ENCODE measurements at places on chromosomes 2 and 18.
A peak's percentile ranks its signal among the peaks of the same experiment; 100 is the strongest.

DNA sequence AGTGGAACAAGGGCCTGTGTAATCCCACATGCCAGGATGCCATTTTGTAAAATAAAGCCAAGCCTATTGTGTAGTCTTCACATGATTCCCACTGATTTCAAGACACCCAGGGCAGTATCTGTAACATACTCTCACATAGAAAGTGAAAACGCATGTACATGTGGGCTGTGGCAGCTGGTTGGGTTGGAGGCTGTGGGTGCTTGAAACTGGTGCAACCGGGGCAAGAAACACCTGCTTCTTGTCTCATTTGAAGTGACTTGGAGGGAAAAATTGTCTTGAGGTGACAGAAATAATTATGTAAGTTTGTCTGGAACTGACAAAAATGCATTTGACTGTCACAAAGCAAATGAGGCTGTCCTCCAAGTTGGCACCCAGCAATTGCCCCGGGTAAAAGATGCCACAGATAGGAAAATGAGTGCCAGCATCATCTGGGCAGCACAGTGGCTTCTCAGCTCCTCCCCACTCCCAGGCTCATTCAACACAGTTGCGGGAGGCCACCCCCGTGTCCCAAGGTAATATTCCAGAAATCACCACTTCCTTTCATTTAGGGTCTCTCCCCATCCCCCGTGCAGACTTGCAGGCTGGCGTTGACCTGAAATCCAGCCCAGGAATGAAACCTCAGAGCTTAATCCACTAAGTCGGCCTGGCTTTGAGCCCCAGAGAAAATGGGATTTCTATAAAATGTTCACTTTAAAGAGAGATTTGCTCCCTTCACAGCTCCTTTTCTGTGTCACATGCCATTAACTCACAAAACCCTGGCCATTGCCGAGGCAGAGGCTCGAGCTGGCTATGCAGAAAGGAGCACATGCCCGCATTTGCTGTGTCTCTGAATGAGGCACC lies 293.9 kb upstream of the PARD3B start:
- no peak for DNase-seq

GRCh38 chr2:236570081-236570868 lies 650 bp downstream of the ACKR3 start:
- DNase-seq: no peak

DNA sequence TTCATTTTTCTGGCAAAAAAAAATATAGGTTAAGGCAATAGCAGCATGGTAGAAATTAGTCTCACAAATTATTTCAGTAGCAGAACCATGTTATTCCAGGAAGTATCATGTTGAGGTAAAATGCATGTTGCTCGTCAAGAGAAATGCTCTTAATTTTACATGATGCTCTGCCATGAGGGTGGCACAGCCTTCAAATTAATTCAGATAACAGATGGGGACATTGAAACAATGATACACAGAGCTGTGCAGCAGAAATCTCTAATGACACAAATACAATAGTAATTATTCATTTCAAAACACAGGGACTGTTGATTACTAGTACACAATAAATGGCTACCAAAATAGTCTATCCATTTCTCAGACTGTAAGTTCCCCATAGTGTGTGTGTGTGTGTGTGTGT lies 24.8 kb downstream of the GAREM1 start:
- DNase-seq: no peak

- DNase-seq: peak; percentile 38
Observed at GRCh38 chr2:177633111-177633510, 240.5 kb downstream of the AGPS start.

All from NCI-H774 (cell line).